Right lung (tissue), 10 donors: ENCODE measurements at places on chromosomes 5 and 9.

DNA sequence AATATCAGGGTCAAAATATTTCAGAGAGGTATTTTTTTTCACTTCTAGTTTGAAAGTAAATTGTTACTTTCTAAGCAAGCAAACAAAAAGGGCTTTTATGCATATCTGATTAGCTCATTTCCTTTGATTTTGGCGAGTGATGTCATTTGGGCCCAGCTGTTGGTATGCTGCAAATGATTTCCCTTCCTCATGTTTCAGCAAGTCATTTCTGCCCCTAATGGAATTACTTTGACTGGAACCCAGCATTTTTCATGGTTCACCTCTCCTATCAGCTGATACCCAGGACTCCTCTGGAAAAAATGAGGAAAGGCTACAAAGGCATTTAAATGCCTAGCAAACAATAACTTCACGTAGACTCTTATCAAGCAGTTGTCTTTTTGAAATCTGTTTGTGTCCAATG is 500.6 kb downstream of the EBF1 start:
- no peak for DNase-seq

DNA sequence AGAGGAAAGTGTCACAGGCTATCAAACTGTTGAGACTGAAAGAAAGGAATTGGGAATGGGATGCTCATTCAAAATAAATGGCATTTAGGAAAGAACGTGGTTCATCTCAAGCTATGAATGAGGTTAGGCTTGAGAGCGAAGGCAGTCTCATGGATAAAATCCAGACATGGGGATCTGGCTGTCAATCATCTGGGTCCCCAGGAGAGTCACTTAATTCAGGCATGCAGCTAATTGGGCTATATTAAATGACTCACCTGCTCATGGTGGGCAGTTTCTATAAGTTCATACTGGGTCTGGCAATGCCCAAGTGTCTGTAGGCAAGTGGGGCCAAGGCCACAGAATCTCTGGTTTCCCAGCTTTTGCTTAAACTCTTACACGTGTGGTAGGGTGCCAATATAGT is 286.5 kb upstream of the SEMA6A start:
- no peak for DNase-seq

DNA sequence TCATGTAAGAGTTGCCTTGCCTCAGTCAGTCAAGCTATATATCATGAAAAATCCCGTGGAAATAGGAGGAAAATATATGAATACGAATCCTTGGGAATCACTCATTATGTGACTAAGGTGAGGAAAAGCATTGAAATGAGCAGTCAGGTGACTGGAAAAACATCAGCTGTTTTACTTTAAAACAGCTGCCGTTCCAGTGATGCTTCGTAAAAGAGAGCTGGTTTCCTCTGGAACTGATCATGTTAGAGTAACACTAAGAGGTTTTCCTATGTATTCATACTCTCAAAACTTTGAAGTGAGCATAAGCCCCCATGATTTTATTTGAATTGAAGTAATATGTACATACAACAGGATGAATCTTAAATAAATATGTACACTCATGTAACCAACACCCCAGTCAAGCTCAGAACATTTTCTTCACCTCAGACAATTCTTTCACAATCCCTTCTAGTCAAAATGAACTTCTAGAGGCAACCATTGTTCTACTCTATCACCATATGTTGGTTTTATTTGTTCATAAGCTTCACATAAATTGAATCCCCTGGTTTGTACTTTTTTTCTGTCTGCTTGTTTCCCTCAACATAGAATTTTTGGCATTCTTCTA is 107.7 kb downstream of the SLC25A46 start:
- DNase-seq = no peak

DNA sequence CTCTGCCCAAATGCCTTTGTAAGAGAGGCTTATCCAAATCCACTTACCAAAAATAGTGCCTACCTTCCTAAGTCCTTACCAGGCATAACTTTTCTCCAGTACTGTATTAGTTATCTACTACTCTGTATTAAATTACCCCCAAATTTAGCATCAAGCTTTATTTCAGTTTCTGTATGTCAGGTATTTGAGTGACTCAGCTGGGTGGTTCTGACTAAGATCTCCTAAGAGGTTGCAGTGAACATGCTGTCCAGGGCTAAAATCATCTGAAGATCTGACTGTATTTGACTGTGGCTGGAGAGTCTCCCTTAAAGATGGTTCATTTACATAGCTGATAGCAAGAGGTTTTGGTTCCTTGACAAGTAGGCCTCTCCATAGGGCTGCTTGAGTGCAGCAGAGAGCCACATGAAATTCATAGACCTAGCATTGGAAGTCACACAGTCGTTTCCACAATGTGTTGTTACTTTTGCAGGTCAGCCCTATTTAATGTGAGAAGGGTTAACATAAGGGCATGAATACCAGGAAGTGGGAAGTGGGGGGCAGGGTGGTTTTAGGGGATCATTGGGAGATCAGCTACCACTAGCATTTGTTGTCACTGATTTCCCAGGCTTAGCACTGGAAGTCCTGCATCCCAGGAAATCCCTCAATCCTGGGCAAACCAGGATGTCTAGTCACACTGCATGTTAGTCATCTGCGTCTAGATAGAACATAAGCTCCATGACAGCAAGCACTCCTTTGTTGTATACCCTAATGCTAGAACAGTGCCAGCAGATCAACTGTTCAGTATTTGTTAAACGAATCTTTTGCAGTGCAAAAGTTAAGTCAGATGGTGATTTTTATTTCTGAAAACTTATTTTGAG is 2.0 kb upstream of the ZNF622 start:
- DNase-seq = no peak

GRCh38 chr9:103281126-103281525 is 286.0 kb downstream of the CYLC2 start:
- DNase-seq = no peak
